ENCODE measurements at places on chromosomes 4 and X. TPM values are rescaled to one million over a fixed set of nuclear protein-coding genes. Genes with fewer than 3 reads are reported as not detected.

Gene CENPC
- 57.7 TPM for total RNA-seq

Gene PDGFC
- total RNA-seq: 31.1 TPM

Gene PRR32
- total RNA-seq: not detected

- H3K4me1 ChIP-seq: no peaks in the 10 kb centered on the region
- H3K36me3 ChIP-seq: no peaks in the 10 kb centered on the region
- no peak for DNase-seq
Observed at GRCh38 chr4:123096038-123096437, 173.6 kb upstream of the NUDT6 start.

GRCh38 chrX:103183912-103184311, 31.0 kb upstream of the BEX4 start:
- H3K27me3 ChIP-seq: no peaks in the 10 kb centered on the region
- no peaks in the 10 kb centered on the region for H3K36me3 ChIP-seq
- H3K4me3 ChIP-seq: no peak overlapping the region
- DNase-seq: no peak
- no peak overlapping the region for H3K27ac ChIP-seq
- H3K4me1 ChIP-seq: no peaks in the 10 kb centered on the region

GRCh38 chrX:46791927-46792809, 33.2 kb upstream of the SLC9A7 start:
- no peaks in the 10 kb centered on the region for H3K27me3 ChIP-seq
- H3K27ac ChIP-seq: peak overlapping the region; percentile 0
- no peaks in the 10 kb centered on the region for H3K36me3 ChIP-seq

GRCh38 chr4:3523628-3524221, 8.5 kb downstream of the LRPAP1 start:
- no peaks in the 10 kb centered on the region for H3K27me3 ChIP-seq
- H3K4me1 ChIP-seq: no peaks in the 10 kb centered on the region

All from upper lobe of left lung (tissue), 6 donors.